ENCODE measurements at places on chromosomes 5 and 9.

DNA sequence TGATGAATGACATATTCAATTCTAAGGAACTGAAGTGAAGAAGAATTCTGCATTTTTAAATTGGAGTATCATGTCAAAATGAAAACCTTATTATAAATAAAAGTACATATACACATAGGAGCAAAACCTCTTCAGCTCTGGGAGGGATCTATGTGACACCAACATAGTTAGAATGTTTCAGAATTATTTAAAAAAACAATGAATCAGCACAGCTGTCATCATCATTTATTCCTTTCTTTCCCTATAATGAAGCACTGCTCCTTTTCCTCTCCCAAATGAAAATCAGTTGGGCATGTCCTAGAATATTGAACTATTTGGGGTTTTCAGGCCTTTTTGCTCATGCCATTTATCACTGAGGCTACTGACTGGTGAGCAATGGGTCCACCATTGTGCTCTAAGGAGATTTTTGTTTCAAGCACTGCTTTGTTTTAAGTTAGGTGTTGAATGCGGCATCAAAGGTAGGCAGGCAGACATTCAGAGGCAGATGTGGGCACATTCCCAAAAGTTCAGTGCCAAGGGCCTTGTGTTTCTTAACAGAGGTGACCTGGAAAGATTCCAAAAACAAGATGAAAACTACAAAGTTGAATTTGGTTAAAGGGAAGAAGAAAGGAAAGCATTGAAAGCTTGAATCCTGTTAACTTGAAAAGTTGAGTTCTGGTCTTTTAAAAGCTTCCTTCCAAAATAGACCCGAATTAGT is 126.4 kb upstream of the ADAMTSL1 start:
- DNase-seq: no peak

DNA sequence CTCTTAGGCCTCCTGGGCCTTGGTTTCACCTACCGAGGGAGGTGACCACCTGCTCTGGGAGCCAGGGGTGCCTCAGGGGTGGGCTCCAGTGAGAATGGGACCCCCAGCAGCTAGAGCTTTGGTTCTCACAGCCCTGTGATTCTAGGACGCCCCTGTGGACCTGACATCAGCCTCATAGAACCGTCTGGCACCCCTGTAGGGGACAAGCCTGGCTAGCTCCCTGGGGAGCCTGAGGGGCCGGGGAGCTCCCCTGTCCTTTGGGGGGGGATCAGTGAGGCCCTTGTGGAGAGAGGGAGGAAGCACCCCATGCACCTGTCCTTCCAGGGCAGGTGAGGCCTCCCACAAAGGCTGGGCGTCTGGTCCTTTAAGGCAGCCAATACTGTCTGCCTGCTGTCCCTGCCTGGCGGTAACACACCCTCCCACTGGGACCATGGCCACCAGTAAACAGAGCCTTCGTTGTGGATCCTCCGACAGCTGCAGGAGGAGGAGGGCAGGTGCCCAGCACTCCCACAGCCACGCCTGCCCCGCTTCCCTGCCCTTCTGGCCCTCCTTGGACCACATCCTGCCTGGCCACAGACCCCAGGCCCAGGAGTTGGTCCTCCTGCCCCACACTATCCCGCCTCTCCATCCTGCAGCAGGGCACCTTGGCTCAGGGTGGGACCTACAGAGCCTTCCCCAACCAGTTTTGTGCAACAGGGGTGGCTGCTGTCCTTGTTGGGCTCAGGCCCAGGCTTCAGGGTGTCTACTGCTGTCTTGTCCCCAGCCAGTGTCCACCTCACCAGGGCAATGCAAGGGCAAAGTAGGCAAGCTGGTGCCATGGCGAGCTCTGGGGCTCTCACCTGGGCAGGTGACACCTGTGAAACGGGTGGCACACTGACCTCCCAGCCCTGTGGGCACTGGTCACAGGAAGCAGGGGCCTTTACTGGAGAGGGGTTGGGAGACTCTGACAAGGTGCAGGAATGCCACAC is 3.0 kb upstream of the TUBB4B start:
- no peak for DNase-seq

DNA sequence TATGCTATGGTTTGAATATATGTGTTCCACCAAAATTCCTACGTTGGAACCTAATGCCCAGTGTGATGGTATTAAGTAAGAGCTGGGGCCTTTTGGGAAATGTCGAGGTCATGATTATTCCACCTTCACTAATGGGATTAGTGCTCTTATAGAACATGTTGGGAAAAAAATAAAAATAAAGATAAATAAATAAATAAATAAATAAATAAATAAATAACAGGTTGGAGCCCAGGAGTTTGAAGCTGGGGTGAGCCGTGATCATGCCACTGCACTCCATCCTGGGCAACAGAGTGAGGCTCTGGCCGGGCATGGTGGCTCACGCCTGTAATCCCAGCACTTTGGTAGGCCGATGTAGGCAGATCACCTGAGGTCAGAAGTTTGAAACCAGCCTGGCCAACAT is 22.5 kb downstream of the BASP1 start:
- no peak for DNase-seq

DNA sequence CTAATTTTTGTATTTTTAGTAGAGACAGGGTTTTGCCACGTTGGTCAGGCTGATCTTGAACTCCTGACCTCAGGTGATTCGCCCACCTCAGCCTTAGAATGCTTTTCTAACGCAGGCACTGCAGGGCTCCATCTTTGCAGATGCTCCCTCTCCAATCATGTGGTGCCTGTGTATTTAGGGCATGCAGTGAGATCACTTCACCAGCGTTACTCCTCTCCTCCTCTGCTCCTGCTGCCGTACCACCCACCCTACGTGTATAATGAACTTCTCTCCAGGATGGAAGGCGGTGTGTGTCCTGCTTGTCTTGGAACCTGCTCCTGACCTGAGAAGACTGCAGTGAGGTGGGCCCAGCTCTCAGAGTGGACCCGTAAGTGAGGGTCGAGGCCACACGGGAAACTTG is 13.6 kb upstream of the CFAP157 start:
- DNase-seq: no peak
